ENCODE measurements at places on chromosomes 3 and 15. TPM values are rescaled to one million over a fixed set of nuclear protein-coding genes. Genes with fewer than 3 reads are reported as not detected.
A peak's percentile ranks its signal among the peaks of the same experiment; 100 is the strongest.

GRCh38 chr3:139835830-139836683, 98.9 kb upstream of the CLSTN2 start:
- H3K27me3 ChIP-seq = no peaks in the 10 kb centered on the region
- DNase-seq = no peak
- no peaks in the 10 kb centered on the region for H3K36me3 ChIP-seq

CCR8 gene
- not detected for total RNA-seq

GRCh38 chr15:90866161-90866715, 2.1 kb upstream of the FURIN start:
- H3K27ac ChIP-seq = no peak overlapping the region
- DNase-seq = no peak
- no peak overlapping the region for H3K4me3 ChIP-seq
- H3K27me3 ChIP-seq = no peaks in the 10 kb centered on the region

- H3K27me3 ChIP-seq = no peaks in the 10 kb centered on the region
- H3K27ac ChIP-seq = no peak overlapping the region
- DNase-seq = no peak
- peaks cover 7% of the 10 kb centered on the region for H3K36me3 ChIP-seq
- no peak overlapping the region for H3K4me3 ChIP-seq
Observed at GRCh38 chr3:188431040-188431439, 277.1 kb downstream of the LPP start.

DNA sequence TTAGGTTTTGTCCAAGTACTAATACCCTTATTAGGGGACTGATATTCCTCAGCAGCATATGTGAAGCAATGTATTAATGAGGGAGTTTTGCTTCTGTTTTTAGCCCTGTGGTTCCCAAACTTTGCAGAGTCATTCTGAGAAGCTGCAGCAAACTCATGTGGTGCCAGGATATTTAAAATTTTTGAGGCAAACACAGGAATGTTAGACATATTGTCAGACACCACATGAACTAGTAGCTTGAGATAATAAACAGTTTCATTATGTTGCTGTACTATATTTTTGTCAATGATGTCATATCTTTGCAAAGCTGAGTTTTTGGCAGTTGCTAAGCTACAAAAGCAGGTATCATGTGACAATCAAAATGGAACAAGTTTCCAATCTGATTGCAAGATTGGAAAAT, 36.6 kb downstream of the ATP6V1A start:
- no peaks in the 10 kb centered on the region for H3K27me3 ChIP-seq
- H3K27ac ChIP-seq = no peak overlapping the region
- H3K4me1 ChIP-seq = peaks cover 4% of the 10 kb centered on the region
- H3K4me3 ChIP-seq = no peak overlapping the region
- H3K36me3 ChIP-seq = peaks cover 6% of the 10 kb centered on the region
- DNase-seq = no peak

CYP1A2 gene
- total RNA-seq = not detected

SLC25A20 gene
- 16.2 TPM for total RNA-seq

MUC20 gene
- 0.84 TPM for total RNA-seq

GRCh38 chr3:118298133-118298532, 736.5 kb downstream of the IGSF11 start:
- no peak overlapping the region for H3K4me3 ChIP-seq
- no peaks in the 10 kb centered on the region for H3K4me1 ChIP-seq
- no peaks in the 10 kb centered on the region for H3K27me3 ChIP-seq
- DNase-seq = no peak

ANKRD63 gene
- total RNA-seq = not detected

DNA sequence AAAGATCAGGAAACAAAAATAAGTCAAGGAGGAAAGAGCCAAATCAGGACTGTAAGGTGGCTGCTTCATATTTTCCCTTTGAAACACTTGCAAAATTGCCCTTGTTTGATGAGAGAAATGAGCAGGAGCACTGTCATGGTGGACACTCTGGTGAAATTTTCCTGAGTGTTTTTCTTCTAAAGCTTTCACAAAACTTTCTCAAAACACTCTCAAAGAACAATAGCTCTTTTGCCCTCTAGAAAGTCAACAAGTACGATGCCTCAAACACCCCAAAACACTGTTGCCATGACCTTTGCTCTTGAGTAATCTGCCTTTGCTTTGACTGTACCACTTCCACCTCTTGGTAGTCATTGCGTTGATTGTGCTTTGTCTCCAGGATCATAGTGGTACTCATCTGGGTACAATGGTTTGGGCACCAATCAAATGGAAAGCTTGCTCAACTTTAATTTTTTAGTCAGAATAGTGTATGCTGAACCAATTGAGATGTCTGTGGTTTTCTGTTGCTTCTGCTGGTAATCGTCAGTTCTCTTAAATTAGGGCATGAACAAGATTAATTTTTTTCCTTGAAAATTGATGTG, 13.2 kb upstream of the MITF start:
- no peak for DNase-seq
- no peaks in the 10 kb centered on the region for H3K36me3 ChIP-seq
- H3K27ac ChIP-seq = no peak overlapping the region
- H3K27me3 ChIP-seq = peaks cover 3% of the 10 kb centered on the region
- H3K4me1 ChIP-seq = no peaks in the 10 kb centered on the region
- no peak overlapping the region for H3K4me3 ChIP-seq

ZIC4 gene
- total RNA-seq = not detected

- no peak for DNase-seq
- H3K4me1 ChIP-seq = no peaks in the 10 kb centered on the region
- H3K27ac ChIP-seq = no peak overlapping the region
- peaks cover 10% of the 10 kb centered on the region for H3K27me3 ChIP-seq
Observed at GRCh38 chr3:87161013-87161412, 66.1 kb upstream of the CHMP2B start.

PARP15 gene
- 5.1 TPM for total RNA-seq

STXBP5L gene
- total RNA-seq = not detected

CD96 gene
- total RNA-seq = 52.7 TPM

DNA sequence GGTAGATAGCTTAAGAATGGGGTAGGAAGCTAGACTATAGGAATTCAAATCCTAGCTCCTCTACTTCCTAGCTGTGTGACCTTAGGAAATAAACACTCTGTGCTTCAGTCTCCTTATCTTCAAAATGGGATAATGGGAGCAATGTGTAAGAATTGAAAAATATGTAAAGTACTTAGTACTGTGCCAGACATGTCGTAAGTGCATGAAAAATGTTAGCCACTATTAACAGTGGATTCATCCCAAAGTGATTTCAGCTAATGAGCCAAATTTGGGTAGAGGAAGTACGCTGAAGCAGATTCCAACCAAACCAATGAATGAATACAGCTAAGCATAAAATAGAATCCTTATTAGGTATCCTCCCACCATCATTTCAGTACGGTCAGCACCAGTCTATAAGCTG, 192.1 kb downstream of the RORA start:
- H3K27me3 ChIP-seq = peaks cover 12% of the 10 kb centered on the region
- H3K36me3 ChIP-seq = no peaks in the 10 kb centered on the region
- no peak overlapping the region for H3K4me3 ChIP-seq
- no peaks in the 10 kb centered on the region for H3K4me1 ChIP-seq

GRCh38 chr15:35673093-35673684, 127.2 kb upstream of the DPH6 start:
- peaks cover 3% of the 10 kb centered on the region for H3K27me3 ChIP-seq
- H3K36me3 ChIP-seq = no peaks in the 10 kb centered on the region
- H3K4me1 ChIP-seq = peaks cover 11% of the 10 kb centered on the region

DNA sequence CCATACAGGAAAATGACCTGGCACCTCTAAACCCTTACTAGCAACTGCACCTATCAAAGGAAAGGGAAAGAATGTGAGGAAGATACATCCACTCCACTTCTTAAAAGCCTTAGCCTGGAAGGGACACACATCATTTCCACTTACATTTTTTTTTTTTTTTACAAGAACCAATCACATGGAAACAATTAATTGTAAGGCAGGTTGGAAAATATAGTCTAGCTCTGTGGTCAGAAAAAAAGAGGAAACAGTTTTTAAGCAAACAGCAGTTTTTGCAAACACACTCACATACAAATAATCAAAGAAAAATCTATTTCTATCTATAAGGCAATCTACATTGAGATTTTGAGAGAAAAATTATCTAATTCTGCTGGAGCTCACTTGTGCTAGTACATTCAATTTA, 98.9 kb upstream of the SPRED1 start:
- no peak for DNase-seq
- no peak overlapping the region for H3K4me3 ChIP-seq
- no peak overlapping the region for H3K27ac ChIP-seq
- H3K4me1 ChIP-seq = no peaks in the 10 kb centered on the region

DNA sequence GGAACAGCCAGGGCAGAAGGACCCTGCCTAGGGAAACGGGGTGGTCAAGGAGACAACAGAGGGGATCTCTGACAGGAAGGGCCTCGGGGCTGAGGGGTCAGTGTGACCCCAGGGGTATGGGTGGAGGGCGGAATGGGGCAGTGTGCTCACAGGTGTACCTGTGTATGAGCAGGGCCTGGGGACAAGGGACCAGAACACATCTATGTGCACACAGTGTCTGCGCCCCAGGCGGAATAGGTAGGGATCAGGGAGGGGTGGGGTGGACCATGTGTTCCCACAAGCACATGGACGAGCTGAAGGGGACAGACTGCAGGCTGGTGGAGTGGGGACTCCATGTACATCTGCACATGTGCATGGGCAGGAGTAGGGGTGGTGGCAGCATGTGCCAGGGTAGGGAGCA, 5.0 kb upstream of the TLR9 start:
- H3K27me3 ChIP-seq = no peaks in the 10 kb centered on the region
- H3K27ac ChIP-seq = peak overlapping the region; percentile 41
- DNase-seq = no peak
- no peak overlapping the region for H3K4me3 ChIP-seq
- peaks cover 45% of the 10 kb centered on the region for H3K4me1 ChIP-seq

- no peaks in the 10 kb centered on the region for H3K36me3 ChIP-seq
- peak; percentile 88 for DNase-seq
- H3K27ac ChIP-seq = no peak overlapping the region
- H3K4me3 ChIP-seq = peak overlapping the region; percentile 65
- H3K27me3 ChIP-seq = peaks cover 76% of the 10 kb centered on the region
Observed at GRCh38 chr15:94584833-94585244, 353.5 kb downstream of the MCTP2 start.

- peak; percentile 13 for DNase-seq
- peaks cover 3% of the 10 kb centered on the region for H3K27me3 ChIP-seq
- H3K36me3 ChIP-seq = no peaks in the 10 kb centered on the region
- H3K27ac ChIP-seq = peak overlapping the region; percentile 54
Observed at GRCh38 chr15:69107025-69107620, 53.3 kb upstream of the GLCE start.

DNA sequence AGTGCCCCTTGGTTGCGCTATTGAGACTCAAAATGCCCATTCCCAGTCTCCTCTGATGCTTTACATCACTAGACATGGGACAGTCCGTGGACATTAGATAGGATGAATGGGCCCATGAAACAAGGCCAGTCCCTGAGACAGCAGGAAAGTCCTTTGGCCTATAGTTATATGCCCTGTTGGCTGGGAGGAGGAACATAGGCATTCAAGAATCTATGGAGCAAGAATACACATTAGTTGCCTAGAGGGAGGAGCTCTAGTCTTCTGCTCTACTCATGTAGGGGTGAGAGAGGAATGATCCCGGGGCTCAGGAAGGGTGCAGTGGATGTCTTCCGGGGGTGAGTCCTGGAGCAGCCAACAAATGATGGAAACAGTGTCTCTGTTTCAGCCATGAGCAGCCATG, 58.0 kb upstream of the LRTM1 start:
- H3K27me3 ChIP-seq = no peaks in the 10 kb centered on the region
- no peaks in the 10 kb centered on the region for H3K36me3 ChIP-seq
- no peaks in the 10 kb centered on the region for H3K4me1 ChIP-seq
- DNase-seq = no peak
- no peak overlapping the region for H3K27ac ChIP-seq
- H3K4me3 ChIP-seq = no peak overlapping the region

- H3K36me3 ChIP-seq = peaks cover 6% of the 10 kb centered on the region
- H3K4me1 ChIP-seq = peaks cover 43% of the 10 kb centered on the region
- H3K27me3 ChIP-seq = no peaks in the 10 kb centered on the region
- H3K4me3 ChIP-seq = peak within 1 kb of the TSS; percentile 99
- peak within 1 kb of the TSS; percentile 86 for H3K27ac ChIP-seq
Observed at GRCh38 chr15:45634432-45635190, at the start of gene SQOR. SQOR (plus strand) TSS chr15:45635029; CDS start chr15:45658924, 23,895 bp downstream.

GRCh38 chr3:196115678-196116083, 33.8 kb upstream of the TFRC start:
- H3K36me3 ChIP-seq = no peaks in the 10 kb centered on the region
- no peak overlapping the region for H3K27ac ChIP-seq
- peaks cover 26% of the 10 kb centered on the region for H3K4me1 ChIP-seq
- H3K27me3 ChIP-seq = no peaks in the 10 kb centered on the region

GRCh38 chr15:28955160-28955992, 69.6 kb downstream of the APBA2 start:
- no peak overlapping the region for H3K4me3 ChIP-seq
- no peaks in the 10 kb centered on the region for H3K27me3 ChIP-seq
- H3K4me1 ChIP-seq = peaks cover 48% of the 10 kb centered on the region
- DNase-seq = peak; percentile 35
- no peaks in the 10 kb centered on the region for H3K36me3 ChIP-seq
- no peak overlapping the region for H3K27ac ChIP-seq

GRCh38 chr3:176950743-176951142, 246.5 kb downstream of the TBL1XR1 start:
- H3K4me1 ChIP-seq = no peaks in the 10 kb centered on the region
- no peak for DNase-seq
- H3K4me3 ChIP-seq = no peak overlapping the region
- no peaks in the 10 kb centered on the region for H3K36me3 ChIP-seq
- no peaks in the 10 kb centered on the region for H3K27me3 ChIP-seq

DNA sequence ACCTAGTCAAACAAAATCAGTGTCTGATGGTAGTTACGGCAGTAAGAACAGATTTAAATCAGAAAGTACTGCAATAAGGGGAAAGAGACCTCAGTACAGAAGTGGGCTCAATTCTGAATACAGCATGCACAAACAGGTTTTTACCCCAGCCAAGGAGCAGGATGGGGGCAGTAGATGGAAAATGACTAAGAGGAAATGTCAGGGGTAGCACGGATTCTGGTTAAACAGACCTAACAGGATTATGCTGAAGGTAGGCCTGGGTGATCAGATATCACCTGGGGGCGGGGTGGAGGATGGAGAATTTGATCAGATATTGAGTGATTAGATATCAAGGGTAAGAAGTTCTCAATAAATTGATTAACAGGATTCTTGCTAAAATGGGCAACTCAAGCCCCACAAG, 19.0 kb downstream of the MESD start:
- H3K36me3 ChIP-seq = peaks cover 8% of the 10 kb centered on the region
- peaks cover 13% of the 10 kb centered on the region for H3K4me1 ChIP-seq
- H3K4me3 ChIP-seq = no peak overlapping the region
- H3K27me3 ChIP-seq = no peaks in the 10 kb centered on the region
- no peak overlapping the region for H3K27ac ChIP-seq

PLS1 gene
- 5.4 TPM for total RNA-seq

CPOX gene
- 22.0 TPM for total RNA-seq

Measured in activated naive CD4-positive, alpha-beta T cell treated with anti-CD3 and anti-CD28 coated beads for 36 hours (primary cell).